ENCODE measurements at places on chromosomes 5 and 9.

DNA sequence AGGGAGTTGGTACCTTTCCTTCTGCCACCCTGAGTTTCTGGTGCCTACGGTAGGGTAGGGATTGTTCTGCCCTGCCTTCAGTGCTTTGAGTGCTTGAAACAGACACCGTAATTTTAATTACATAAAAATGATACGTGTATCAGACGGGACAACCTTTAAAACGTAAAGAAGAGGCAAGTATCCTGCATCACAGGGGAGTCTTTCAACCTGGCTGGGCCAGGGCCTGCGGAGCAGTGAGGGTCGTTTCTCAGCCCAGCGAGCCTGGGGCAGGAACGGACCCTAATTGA is 483 bp upstream of the DAB2IP start:
- DNase-seq, result no peak

DNA sequence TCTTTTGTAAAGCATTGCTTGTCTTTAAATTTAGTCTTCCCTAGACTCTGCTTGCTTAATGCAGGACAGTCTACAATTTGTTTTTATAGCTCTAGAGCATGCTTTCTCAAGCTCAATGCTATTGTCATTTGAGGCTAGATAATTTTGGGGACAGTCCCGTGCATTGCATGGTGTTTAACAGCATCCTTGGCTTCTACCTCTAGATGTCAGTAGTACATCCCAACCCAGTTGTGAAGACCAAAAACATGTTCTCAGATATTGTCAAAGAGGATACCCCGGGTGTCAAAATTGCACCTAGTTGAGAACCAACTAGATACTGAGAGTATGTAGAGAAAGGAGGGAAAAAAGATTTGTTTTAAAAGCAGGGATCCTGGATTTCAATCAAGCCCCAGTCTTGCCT is 277.5 kb downstream of the CEMIP2 start:
- DNase-seq, result no peak

- no peak for DNase-seq
Observed at GRCh38 chr5:122864400-122864799, 19.0 kb downstream of the SNX24 start.

GRCh38 chr9:34456151-34456550 is 2.2 kb downstream of the FAM219A start:
- DNase-seq, result no peak

DNA sequence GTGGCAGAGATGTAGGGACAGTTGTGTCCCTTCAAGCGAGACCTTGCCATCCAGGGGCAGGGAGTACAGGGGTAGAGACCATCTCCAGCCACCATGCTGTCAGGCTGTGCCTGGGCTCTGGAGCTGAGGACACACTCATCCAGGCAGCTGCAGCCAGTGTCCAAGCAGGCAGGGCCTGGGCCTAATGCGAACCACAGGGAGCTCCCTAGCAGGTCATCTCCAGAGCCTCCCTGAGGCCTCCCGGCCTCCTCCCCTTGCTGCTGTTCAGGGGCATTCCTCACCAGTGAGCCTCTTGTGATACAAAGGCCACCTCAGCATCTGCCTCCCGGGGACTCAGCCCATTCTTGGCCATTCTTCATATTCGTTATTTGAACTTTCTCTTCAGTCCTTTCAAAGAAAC is 35.0 kb downstream of the TPPP start:
- no peak for DNase-seq

- no peak for DNase-seq
Observed at GRCh38 chr5:95219411-95219810, 65.5 kb downstream of the MCTP1 start.

- peak; percentile 44 for DNase-seq
Observed at GRCh38 chr5:39211773-39212172, 7.6 kb downstream of the FYB1 start.

DNA sequence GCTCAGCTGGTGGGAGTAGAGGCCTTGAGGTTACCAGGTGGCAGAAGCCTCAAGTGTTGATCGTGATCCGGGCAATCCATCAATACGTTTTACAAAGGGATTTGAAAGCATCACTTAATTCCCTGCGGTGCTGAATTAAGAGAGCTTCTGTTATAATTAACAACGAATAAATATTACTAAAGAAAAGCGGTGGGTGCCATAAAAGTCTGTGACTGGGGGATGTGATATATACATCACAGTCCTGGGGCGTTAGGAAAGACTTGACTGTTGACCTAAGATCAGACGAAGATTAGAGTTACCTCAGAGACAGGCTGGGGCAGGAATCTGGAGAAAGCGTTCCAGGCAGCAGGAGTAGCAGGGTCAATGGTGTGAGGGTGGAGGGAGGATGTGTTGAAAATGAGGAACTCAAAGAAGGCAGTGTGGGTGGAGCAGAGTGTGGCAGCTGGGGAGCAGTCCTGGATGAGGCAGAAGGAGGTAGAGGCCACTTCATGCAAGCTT is 6.7 kb upstream of the C5orf63 start:
- DNase-seq, result no peak

DNA sequence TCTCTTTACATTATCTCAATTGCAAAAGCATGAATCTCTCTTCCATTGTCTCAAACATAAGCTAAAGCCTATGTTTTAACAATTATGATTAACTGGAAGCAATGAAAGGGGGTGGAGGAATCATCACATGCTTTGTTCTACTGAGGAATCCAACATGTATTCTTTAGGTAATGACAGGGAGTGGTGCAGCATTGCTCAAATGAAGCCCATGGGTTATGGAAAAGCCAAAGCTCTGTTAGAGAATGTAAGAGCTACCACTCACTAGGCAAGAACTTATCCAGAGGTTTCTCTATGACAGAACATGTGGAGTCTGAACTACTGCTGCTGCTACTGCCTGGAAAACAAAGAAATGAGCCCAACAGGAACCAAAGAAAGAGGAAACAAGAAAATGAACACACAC is 28.7 kb downstream of the KIF3A start:
- DNase-seq, result no peak

DNA sequence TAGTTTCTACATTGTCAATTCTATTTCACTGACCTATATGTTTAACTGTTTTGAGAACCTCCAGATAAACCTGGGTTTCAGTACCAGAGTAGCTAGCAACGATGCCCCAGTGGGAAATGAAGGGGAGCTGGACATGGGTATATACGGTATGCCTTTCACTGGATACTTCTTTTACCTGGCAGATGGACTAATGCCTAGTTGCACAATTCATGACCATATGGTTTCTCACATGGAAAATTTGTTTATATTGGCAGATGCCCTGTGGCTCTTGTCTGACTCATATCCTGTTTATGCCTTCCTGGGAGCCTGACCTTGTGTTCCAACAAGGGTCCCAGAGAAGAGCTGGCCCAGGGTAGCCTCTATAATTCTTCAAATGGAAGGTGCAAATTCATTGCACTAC is 144.1 kb downstream of the MAT2B start:
- DNase-seq, result no peak

DNA sequence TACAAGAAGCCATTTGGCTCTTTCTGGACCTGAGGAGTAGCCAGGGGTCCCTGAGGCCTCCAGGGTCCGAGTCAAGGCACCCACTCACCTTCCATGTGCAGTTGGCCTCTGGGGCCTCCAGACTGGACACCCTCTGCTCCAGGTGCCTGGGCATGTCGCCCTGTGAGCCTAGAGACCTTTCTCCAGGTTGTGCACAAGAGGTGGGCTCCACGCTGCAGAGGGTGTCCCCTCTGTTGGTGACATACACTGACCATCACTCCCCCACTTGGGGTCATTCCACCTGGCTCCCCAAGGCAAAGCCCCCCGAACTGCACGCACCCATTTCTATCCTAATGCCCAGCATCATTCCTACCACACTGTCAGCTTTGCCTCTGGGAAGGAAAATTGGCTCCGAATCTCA is 48.8 kb downstream of the RASGEF1C start:
- no peak for DNase-seq

DNA sequence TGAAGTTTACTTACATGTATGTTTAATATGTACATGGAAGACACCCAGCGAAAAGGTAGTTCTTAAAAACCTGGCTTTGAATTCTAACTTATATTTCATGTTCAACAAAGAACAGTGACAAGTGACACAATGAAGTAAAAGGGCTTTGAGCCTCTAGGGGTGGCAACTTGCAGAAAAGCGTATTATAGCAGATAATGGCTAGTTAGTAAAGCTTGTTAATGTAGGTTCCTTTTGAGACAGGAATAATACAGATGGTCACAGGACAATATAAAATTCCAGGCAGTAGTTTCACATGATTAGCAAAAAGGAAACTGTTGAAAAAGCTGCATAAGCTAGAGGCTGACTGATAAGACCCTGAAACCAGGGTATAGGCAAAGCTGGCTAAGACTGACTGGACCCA is 132.4 kb upstream of the FTMT start:
- no peak for DNase-seq

- DNase-seq, result no peak
Observed at GRCh38 chr5:77182367-77182766, 28.1 kb upstream of the PDE8B start.

DNA sequence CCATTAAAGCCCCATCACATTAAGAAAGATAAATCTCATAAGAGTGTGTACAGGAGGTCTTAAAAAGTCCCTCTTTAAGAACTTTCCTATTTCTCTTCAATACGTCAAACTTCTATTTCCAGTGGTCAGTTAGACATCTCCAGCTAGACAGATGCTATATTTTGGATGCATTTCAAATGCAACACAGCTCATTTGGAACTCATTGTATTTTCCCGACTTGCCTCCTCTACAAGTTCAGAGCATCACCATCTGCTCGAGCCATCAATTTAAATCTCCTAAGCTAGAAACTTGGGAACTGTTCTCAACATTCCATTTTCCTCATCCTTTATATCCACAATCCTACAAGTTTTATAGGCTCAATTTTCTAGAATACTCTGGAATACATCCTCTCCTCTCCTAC is 3.2 kb upstream of the UHRF2 start:
- no peak for DNase-seq

DNA sequence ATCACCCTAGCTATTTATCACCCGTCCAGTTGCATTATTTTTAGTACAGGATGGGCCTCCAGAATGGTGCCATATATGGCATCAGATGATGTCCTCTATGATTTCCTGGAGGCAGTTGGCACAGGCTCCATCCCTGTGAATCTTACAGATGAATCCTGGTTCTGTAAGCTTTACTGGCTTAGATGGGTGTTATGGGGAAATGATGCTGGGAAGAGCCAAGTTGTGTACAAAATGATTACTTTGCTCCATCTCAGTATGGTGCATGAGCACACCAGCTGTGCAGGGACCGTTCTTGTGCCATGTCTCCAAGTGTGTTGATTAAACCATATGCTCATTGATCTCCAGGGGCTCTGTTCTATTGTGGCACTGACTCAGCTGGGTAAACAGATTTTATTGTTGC is 755.7 kb downstream of the TLR4 start:
- DNase-seq, result no peak

GRCh38 chr5:142259758-142260157 is 65.1 kb downstream of the SPRY4 start:
- DNase-seq, result no peak
